NCI-H526 (cell line): ENCODE measurements at places on chromosomes 5 and 9.

- no peak for DNase-seq
These were observed 185.2 kb upstream of the RGMB start for GRCh38 chr5:98588215-98588614.

DNA sequence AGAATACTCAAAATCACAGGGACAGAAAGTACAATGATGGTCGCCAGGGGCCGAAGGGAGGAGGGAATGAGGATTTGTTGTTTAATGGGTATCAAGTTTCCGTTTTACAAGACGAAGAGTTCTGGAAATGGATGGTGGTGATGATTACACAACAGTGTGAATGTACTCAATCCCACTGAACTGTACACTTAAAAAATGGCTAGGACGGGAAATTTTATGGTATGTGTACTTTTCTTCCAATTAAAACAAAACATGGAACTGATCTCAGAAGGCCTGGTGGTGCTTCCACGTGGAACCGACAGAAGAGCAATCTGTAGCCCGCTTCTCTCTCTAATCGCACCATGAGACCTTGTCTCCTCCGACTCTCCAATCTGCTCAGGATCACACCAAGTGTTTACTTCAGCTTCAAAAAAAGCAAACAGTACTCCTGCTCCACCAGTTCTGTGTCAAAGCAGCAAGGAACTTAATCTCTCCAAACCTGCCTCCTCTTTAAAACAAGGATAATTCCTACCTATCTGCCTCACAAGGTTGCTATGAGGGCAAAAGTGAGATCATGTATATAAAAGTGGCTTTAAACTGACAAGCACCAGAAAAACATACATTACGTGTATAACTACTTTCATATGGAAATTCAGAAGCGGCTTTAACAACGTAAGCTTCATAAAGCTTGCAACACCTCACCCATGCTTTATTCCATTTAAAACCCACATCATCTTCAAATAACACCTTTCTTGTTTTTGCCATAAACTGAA lies 2.1 kb downstream of the ECPAS start:
- no peak for DNase-seq

DNA sequence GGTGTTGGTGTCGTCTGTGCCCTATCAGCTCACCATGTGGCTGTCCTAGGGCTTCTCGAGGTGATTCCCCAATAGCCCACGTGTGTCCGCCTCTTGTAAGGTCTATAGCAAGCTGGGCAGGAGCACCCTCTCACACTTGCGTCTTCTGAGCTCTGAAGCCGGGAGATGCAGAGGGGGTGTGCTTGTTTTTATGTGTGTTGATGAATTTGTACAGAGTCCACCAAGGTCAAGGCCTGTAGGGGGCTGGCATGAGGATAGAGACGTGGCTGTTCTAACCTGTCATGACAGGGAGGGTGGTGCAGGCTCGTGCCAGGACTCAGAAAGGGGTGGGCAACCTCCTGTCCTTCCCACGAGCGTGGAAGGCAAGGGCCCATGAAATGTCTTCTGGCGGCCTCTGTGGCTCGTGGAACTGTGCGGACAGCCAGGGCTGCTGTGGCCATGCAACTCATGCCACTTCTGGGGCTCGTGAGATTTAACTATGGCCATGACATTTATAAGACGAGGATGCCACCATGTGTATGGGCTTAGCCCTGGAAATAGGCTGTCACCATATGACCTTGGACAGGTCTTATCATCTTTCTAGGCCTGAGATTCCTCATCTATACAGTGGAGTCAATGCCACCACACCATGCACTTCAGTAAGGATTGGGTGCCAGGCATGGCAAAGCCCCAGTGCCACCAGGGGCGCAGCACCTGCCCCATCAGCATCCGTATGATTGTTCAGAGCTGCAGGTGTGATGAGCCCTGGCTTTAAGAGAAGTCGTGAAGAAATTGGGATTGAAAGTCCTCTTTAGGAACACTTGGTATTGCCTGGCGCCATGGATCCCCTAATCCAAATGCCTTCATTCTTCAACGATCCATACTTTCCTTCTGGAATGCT lies 2.3 kb upstream of the OLFM1 start:
- no peak for DNase-seq

GRCh38 chr5:121164632-121165031 lies 687.0 kb upstream of the FTMT start:
- DNase-seq = no peak

GRCh38 chr5:59282726-59283125 lies 610.8 kb downstream of the PDE4D start:
- no peak for DNase-seq

GRCh38 chr5:72170101-72170500 lies 62.8 kb downstream of the MAP1B start:
- DNase-seq = no peak

DNA sequence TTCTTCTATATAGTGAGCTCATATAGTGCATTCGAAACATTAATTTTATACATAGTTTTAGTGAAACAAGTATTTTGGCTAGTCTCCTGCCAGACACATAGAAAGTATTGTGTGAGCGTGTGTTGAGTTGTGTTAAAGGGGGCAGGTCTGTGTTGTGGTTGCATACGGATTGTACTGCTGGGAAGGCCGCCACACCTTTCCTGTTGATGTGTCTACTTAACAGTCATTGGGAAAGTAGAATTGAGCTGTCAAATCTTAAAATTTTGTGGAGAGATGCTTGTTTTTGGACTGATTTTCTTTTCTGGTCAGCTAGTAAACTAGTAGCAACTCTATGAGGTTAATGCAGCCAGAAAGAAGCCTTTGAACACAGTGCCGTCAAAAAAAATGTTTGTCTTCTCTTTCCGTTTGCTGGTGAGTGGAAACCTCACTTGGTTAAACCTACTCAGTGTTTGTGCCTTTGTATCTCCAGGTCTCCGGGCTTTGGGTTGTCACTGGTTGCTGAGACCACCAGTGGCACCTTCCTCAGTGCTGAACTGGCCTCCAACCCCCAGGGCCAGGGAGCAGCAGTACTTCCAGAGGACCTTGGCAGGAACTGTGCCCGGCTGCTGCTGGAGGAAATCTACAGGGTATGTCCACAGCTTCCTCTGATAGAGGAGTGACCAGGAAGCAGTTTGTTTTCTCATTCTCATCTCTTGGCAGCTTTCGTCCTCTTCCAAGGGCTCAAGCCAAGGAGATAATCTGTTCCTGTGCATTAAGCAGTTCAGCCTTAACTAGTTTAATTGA lies 51.5 kb downstream of the RCL1 start:
- DNase-seq = no peak

GRCh38 chr9:92726971-92727715 lies 37.5 kb downstream of the BICD2 start:
- DNase-seq = no peak
